ENCODE measurements at places on chromosomes 5 and 9.

- no peak for DNase-seq
These were observed 155.6 kb downstream of the TRIM32 start for GRCh38 chr9:116842658-116843057.

GRCh38 chr9:32092031-32092430 lies 292.4 kb upstream of the ACO1 start:
- DNase-seq, result no peak

DNA sequence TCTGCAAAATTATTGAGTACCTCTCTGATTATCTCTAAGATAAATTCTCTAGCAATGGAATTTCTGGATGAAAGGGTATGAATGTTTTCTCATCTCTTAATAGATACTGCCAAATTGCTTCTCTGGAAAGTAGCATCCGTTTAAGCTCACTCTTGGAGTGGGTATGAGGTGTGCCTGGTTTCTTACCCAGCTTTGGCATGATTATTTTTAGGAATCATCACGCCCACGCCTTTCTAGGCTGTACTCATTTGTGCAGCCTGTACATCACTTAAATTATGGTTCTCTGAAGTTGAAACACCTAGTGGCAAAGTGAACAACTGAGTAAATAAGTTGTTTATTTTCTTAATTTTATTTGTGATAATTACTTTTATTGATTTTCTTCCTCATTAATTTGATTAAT lies 156.5 kb upstream of the IL12B start:
- DNase-seq, result no peak

- no peak for DNase-seq
These were observed 2.5 kb downstream of the PFN3 start for GRCh38 chr5:177397875-177398390.

GRCh38 chr5:10679336-10679988 lies 81.6 kb downstream of the DAP start:
- DNase-seq, result no peak

DNA sequence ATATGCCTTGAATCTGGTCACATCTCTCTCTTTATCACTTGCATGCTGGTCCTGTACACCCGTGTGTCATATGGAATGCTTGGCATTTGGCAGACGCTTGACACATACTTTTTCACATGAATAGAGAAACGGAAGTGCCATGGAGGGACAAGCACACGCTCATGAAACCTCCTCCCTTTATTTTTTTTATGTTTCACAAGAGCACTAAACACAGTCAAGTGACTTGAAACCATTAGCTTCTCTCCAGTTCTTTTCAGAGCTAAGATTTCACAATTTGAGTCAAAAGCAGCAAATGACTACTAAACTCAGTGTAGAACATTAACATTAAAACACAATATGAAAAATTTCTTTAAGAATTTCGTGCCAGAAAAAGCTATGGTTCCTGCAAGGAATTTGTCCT lies 151.1 kb downstream of the DOCK2 start:
- DNase-seq, result peak; percentile 76

GRCh38 chr9:126615245-126615790 lies 1.6 kb downstream of the LMX1B start:
- peak; percentile 48 for DNase-seq

GRCh38 chr5:143138839-143139238 lies 264.6 kb downstream of the NR3C1 start:
- no peak for DNase-seq

DNA sequence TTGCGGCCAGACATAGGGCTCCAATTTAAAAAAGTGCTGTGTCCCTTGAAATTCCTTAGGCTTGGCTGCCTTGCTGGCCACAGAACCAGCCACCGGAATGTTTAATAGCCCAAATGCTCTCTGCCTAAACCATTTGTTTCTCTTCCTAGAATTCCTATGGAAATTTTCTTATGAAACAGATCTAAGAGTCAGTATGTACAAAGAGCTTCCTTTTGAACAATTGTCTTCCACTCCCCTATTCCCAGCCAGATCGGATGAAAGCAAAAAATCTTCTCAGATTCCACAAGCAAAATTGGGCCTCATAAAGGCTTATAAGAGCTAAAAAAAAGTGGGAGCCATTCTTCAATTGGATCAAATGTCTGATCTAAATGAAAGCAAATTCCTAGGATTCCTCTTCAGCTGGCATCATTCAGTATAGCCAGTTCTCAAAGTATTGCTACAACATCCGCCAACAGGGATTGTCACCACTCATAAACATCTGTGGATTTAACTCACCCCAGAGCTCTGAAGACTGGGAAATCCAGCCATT lies 104.3 kb downstream of the CEMIP2 start:
- peak; percentile 87 for DNase-seq

DNA sequence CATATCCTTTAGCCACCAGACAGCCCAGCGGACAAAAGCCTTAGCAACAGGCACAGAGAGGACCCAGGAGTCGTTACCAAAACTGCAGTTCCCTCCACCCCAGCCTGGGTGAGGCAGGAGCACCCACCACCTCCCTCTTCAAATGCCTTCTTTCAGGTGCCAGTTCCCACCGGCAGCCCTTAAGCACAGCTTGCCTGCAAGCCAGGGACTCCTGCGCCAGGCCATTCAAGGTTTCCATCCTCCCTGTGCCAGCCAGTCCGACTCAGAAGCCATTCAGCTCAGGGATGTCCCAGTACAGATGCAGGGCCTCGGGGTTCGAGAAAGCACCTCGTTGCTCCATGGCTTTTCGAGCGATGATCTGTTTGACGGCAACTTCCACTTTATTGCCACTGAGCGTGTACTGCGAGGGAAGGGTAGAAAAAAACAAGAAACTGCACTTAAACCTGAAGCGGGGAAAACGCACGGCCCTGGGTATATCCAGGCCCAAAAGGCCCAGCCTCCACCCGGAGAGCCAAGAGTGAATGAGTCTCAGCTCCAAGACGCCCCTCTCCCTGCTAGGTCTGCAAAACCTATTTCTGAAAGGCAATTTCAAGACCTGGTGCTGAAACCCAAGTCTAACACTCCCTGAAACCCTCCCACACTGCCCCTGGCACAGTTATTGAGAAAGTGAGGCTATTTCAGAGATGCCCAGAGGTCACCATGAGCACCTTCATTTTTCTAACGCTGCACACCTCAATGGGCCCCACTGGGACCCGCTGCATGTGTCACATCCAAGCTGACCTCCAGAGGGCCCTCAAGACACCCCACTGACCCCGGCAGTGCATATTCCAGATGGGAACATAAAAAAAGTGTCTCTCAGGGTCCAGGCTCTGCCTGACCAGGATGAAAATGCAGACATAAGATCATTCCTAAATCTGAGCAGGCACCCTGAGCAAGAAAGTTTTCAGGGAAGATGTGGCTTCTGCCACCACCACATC lies 36.8 kb upstream of the ZNF354A start:
- no peak for DNase-seq

- DNase-seq, result no peak
These were observed 363.4 kb upstream of the SLC24A2 start for GRCh38 chr9:20152151-20152725.

DNA sequence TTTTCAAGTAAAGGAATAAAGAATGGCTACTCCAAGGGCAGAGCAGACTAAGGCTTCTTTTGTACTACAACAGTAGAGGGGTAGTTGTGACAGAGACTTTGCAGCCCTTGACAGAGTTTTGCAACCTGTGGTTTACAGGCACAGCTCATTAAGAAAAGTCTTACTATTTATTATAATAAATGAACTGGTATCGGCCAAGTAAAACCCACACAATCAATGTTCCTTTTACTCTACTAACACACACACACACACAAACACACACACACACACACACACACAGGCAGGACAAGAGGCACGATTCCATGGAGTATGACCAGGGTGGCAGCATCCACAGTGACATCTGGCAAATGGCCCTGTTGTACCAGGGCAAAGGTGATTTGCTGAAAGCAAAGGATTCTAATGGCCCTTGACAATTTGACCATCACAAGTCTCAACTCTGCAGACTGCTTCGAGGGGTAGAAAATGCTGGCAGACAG lies 59.1 kb upstream of the GOLPH3 start:
- DNase-seq, result no peak

GRCh38 chr5:94093300-94093699 lies 351.9 kb upstream of the POU5F2 start:
- DNase-seq, result no peak

DNA sequence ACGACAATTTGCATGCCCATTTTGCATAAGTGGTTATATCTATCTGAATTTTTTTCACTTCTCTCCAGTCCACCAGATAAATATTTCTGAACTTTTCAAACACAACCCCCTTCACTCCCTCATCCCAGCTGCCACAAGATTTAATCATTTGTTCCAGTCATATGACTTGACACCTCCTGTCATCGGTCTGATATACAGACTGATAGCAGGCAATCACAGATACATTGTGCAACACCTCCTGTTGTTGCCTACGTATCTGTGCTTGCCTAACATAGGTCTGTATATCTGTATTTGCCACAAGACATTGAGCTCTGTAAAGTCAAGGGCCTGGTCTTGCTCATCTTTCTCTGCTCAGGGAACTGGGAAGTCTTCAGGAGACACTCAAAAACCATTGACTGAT lies 65.6 kb downstream of the GNA14 start:
- no peak for DNase-seq
